Stimulated activated CD8-positive, alpha-beta memory T cell treated with anti-CD3 and anti-CD28 coated beads, Interleukin-15, amount 100 ng/mL, for 48 hours (primary cell): ENCODE measurements at places on chromosomes 7 and 10.

DNA sequence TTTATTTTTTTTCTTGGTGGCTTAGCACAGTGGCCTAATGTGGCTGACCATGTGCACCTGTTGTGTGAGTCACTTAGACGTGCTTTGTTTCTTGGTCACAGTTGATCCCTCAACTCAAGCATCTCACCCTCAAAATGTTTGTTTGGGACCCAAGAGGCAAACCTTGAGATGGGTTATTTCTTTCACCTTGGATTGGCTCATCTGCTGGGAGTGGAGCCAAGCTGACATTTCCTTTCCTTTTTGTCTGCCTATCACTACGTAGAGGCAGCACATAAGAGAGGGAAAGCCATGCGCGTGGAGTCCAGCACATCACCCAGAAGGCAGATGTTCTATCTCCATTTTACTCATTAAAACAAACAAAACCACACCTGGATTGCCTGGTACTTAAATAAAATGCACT, 6.4 kb upstream of the PRKCQ start:
- no peak for DNase-seq

GRCh38 chr7:80499350-80499953, 12.4 kb downstream of the GNAT3 start:
- DNase-seq, result no peak

GRCh38 chr10:102208311-102209035, 17.6 kb upstream of the ELOVL3 start:
- no peak for DNase-seq

GRCh38 chr7:157568770-157569584, 232.2 kb downstream of the DNAJB6 start:
- peak; percentile 26 for DNase-seq

DNA sequence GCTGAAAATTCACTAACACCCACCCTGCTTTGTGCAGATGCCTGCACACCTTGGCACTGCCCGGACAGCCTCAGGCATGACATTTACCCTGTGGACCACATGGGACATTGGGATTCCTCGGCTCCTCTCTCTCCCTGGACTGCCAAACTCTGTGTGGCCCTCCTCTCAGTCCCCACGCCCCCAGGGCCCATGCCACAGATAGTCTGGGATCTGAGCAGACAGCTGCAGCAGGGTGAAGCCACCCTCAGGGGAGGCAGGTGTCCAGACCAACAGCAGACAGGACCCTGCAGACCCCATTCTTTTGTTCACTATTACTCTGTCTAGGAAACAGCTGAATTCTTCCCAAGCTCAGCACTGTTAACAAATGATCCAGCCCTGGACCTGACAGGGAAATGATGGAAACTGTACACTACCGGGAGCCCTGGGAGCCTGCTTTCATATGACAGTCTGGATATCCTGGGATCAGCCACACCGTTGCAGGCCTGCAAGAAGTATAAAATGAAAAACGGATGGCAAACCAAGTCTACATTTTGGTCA, 83.4 kb downstream of the VOPP1 start:
- no peak for DNase-seq

DNA sequence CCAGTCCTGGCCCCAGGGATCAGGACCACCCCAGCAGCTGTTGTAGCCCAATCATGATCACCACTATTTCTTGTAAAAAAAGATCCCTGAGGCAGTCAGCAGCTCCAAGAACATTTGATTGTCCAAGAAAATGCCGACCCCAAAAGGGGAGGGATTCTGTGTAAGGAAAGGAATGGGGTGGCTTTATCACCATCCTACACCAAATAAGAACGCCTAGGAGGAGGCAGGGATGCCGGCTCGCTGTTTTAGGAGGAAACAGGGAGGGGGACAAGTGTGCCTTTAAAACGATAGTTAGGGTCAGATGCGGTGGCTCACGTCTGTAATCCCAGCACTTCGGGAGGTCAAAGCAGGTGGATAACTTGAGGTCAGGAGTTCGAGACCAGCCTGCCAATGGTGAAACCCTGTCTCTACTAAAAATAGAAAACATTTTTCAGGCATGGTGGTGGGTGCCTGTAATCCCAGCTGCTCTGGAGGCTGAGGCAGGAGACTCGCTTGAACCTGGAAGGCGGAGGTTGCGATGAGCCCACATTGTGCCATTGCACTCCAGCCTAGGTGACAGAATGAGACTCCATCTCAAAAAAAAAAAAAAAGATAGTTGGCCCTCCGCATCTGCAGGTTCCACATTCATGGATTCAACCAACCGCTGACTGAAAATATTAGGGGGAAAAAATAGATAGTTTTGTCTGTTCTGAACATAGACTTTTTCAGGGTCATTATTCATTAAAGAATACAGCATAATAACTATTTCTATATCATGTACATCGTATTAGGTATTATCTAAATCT, 63.6 kb downstream of the PDIA4 start:
- DNase-seq, result no peak

DNA sequence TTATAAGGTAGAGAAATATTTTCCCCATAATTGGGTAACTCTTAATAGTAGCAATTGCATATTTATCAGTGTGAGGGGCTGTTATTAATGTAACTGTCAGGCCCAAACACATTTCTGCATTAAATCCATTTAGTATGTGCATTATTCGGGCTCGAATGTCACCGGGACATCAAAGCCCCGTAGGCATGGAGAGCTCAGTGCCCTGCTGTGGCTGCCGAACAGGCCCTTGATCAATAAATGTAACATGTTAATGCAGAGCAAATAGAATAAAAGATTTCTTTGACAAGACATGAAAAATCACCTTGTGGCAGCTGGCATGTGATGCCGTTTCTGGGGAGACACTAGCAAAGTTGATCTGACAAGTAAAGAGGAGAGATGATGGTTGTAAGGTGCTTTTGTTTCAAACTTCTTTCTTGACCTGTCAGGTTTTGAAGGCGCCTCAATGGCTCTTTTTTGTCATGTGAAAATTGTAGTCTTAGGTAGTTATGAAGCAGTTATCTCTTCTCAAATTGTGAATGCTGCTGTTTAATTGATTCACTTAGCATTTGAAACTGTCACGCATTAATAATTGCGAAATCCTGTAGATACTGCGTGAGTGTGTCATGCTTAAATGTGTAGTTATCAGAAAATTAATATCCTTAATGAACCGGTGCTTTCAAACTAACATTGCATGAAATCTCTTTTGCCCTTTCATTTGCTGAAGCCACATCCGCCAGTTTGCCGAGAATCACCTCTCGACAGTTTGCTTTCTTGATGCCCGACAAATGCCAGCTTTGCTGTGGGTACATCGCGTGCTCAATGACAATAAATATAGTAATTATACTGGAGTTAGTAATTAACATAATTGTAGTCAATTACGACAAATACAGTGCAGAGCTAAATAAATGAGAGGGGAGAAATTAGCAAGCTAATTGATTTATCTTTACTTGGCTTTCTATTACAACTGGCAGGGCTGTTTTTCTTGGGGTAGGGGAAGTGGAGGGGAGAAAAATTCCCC, 19.5 kb downstream of the LRMDA start:
- no peak for DNase-seq

GRCh38 chr10:69576334-69577011, 3.3 kb upstream of the NEUROG3 start:
- DNase-seq, result no peak

- no peak for DNase-seq
These were observed 18.4 kb downstream of the ARL4A start for GRCh38 chr7:12705878-12706277.

DNA sequence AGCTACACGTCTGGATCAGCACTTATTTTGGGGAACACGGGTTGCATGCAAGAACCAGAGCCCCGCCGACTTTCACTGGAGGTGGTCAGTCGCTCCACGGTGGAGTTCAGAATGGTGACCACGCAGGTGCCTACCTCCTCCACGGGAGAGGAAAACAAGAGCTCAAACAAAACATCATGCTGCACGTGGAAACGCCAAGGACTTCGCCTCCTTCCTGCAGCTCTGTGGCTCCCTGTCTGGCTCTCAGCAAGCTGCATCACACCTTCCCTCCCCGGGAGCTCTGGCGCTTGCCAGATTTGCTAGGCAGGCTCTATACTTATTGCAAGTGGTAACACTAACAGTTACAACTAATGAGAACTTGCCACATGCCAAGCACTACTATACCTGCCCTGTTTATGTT, 26.0 kb downstream of the GSDME start:
- no peak for DNase-seq

DNA sequence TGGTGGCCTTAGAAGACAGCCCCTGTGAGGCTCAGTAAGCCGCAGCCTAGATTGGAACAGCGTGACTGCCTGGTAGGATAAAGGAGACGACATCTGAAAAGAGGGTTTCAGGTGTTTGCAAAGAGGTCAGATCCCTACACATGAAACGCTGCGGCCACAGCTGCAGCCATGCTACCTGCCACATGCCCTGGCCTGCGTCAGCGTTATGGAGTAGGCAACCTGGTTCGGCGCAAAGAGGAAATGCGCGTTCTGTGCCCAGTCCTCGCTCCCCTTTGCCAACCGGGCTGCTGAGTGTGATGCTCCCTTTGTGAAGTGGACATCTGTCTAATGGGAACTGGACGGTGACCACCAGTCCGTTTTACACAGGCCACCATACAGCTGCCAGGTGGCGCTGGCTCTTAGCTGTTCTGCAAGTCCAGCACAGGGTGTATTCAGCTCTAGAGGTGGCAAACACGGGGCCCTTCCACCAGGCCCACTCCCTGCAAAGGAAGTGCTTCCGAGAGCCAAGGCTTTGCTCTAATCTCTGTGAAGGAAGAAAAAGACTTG, 160.3 kb downstream of the CELF2 start:
- DNase-seq, result no peak

GRCh38 chr10:9229702-9230244, 1175.3 kb downstream of the GATA3 start:
- no peak for DNase-seq

GRCh38 chr7:139541600-139542307, 18.3 kb downstream of the CLEC2L start:
- no peak for DNase-seq

- DNase-seq, result no peak
These were observed 312 bp downstream of the ARL4A start for GRCh38 chr7:12687718-12688171.

DNA sequence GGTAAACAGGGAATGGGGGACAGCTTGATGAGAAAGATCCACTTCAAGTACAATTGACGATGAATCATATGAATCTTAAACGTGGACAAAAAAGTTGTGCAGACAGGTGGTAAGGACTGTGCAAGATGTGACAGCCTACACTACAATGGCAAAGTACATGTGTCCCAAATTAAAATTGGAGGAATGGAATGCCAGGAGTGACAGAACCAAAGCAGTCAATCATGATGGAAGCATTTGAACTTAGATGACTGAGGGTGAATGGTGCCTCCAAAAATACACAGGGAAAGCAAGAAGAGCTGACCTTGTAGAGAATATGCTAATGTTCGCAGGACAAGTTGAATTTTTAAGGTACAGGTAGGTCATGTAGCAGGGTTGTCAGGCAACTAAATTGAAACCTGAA, 150.3 kb upstream of the WNT16 start:
- no peak for DNase-seq

GRCh38 chr10:114767101-114767985, 54.2 kb upstream of the FHIP2A start:
- no peak for DNase-seq

- no peak for DNase-seq
These were observed 234.6 kb downstream of the DIP2C start for GRCh38 chr10:454860-455259.

DNA sequence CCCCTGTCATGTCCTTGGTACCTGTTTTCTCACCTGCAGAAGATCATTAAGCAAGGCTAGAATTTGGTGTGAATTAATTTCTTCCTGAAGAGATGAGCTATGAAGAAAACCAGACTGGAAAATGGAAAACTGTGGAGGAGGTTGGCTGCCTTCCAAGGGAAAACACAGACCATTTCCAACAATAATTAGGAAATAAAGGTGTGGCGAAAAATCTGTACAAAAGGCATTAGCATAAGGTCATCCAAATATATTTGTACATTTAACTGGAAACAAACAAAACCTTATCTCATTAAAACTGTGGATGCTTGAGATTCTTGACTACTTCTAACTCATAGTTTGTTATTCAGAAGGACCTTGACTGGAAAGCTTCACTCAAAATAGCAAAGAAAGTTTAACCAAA, 1.7 kb downstream of the STN1 start:
- DNase-seq, result no peak

DNA sequence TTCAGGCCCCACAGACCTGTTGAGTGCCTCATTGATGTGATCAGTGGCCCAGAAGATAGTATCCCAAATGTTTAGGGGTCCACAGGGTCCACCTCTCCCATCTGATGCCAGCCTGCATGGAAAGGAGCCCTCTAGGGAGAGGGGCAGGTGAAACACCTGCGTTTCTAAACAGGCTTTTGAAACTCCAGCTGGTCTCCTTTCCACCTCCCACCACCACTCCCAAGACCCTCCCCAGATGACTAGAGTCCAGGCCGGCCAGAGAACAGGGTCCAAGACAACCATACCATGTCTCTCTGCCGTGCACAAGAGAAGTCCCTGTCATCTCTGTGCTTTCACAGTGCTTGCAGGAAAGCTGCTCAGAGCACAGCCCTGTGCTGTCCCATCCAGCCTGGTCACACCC, 105.0 kb upstream of the NANOS1 start:
- no peak for DNase-seq

GRCh38 chr10:58771863-58772262, 259.2 kb downstream of the BICC1 start:
- DNase-seq, result no peak

DNA sequence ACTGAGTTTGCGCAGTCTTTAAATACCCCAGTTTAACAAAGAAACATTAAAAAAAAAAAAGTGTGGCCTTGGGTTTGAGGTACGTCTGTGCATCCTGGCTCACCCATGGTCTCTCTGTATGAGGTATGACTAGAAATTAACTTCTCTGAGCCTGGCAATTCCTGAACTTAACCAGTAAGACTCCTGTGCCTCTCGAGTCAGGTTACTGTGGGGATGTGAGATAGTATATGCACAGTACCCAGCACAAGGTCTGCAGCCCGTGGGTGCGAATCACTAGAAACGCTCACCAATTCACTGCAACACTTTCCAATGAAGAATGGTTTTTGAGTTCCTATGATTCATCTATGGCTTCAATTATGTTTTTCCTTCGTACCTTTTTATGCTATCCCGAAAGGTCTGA, 149.9 kb downstream of the SFMBT2 start:
- no peak for DNase-seq

DNA sequence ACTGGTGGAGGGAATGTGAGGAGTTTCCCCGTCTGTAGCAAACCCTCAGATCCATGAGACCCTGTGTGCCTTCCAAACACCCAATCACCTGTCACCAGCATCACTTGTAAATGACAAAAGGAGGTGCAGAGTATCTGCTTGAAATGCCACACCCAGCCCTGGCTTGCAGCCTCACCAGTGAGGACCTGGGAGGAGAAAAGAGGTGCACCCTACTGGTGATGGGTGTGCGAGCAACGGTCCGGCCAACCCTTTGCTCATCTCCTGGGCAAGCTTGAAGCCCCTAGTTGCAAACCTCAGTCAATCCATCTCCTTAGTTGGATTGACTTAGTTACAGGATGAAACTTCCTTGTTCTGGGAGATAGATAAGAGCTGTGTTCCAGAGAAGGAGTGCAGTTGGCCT, 62.4 kb upstream of the WAPL start:
- DNase-seq, result no peak

DNA sequence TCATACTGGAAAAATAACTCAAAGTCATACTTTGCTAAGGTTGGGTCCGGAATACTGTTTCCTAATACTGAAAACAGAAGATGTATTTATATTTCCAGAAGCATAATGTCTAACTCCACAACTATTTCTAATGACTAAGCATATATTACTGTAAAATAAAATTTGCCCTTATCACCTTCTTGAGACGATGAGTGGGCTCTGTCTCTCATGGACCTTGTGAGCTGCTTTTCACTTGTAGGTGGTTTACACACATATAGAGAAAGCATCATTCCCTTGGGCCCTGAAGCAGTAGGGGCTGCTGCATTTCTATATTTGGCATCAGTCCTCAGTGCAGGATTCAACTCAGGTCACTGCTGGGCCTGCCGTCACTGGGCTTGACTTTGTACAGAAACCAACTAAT, 10.7 kb upstream of the FAM13C start:
- DNase-seq, result no peak
